Uterus (tissue), 4 donors: ENCODE measurements at places on chromosomes 6 and 20. TPM values are rescaled to one million over a fixed set of nuclear protein-coding genes. Genes with fewer than 3 reads are reported as not detected.

Gene FOXA2
- not detected for total RNA-seq

Gene MATN4
- not detected for total RNA-seq

Gene SLC22A7
- total RNA-seq, result not detected

Gene SPINT3
- total RNA-seq, result not detected

Gene NKAIN4
- not detected for total RNA-seq

Gene ARFGEF3
- 3.0 TPM for total RNA-seq

Gene GRM1
- total RNA-seq, result not detected

Gene CHD6
- total RNA-seq, result 32.5 TPM

Gene PSORS1C1
- total RNA-seq, result 4.5 TPM

Gene CST5
- not detected for total RNA-seq

Gene TMEM200A
- total RNA-seq, result 20.9 TPM

Gene COX4I2
- 8.4 TPM for total RNA-seq

Gene ADGRF5
- total RNA-seq, result 51.2 TPM

GRCh38 chr20:3973705-3974104, 41.7 kb downstream of the RNF24 start:
- no peak for DNase-seq

GRCh38 chr6:35213824-35214756, at the start of gene SCUBE3:
SCUBE3 (plus strand) TSS chr6:35213956; CDS start chr6:35214419, 463 bp downstream.
- no peak for DNase-seq

GRCh38 chr20:60137657-60138245, 179.5 kb downstream of the CDH26 start:
- DNase-seq, result no peak

- no peak for DNase-seq
These were observed 453.4 kb upstream of the AGPAT4 start for GRCh38 chr6:161727083-161727833.

DNA sequence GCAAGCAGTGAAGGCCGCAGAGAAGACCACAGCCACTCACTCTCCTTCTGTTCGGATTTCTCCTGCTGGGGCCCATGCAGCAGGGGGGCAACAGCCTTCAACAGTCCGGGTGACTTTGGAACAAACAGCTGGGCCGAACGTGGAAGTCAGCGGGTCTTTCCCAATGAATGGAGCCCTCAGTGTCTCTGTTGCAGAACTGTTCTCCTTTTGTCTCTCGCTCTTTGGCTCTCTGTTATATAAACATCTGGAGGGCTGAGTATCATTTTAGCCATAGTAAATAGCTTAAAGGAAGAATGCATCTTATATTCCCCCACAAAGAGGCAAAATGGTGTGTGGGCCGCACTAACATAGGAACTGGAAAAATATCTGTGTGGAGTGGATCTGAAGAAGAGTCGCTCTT, 136.7 kb upstream of the RALGAPA2 start:
- DNase-seq, result no peak

DNA sequence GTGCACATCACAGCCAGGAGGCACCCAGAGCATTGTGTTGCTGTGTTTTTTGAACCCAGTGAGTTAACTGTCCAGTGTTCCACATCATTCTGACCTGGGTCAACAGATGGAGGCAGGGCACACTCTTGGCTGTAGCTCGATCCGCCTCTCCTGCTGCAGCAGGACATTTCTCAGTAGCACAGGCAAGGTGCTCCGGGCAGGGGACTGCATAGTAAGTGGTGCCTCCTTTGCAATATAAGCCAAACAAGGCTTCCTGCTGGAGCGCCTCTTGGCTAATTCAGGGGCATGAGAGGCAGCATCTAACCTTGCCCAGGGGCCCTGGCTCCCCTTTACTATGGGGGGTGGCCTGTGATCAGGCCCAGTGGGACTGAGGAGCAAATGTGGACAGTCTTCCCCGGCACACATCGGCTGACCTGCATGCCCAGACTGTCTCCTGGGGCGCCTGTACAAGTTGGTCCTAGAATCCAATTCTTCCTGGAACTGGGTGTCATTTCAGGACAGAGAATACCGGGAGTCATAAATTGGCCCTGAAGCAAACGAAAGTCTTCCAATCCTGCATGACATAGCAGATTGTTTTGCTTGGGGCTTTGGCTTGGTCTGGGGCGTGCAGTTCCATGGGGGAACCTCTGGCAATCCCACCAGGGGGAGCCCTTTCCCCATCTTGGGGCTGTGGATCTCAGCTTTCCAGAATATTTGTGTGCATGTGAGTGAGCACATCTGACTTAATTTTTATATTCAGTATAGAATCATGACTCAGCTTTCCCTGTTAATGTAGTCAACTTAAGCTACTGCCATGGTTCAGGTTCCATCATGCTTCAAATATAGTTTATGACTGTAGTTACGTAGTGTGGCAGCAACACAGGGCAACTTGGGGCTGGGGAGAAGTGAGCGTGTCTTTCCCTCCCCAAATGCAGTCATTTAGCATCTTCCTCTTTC, 56.0 kb upstream of the DDR1 start:
- DNase-seq, result peak; percentile 91

DNA sequence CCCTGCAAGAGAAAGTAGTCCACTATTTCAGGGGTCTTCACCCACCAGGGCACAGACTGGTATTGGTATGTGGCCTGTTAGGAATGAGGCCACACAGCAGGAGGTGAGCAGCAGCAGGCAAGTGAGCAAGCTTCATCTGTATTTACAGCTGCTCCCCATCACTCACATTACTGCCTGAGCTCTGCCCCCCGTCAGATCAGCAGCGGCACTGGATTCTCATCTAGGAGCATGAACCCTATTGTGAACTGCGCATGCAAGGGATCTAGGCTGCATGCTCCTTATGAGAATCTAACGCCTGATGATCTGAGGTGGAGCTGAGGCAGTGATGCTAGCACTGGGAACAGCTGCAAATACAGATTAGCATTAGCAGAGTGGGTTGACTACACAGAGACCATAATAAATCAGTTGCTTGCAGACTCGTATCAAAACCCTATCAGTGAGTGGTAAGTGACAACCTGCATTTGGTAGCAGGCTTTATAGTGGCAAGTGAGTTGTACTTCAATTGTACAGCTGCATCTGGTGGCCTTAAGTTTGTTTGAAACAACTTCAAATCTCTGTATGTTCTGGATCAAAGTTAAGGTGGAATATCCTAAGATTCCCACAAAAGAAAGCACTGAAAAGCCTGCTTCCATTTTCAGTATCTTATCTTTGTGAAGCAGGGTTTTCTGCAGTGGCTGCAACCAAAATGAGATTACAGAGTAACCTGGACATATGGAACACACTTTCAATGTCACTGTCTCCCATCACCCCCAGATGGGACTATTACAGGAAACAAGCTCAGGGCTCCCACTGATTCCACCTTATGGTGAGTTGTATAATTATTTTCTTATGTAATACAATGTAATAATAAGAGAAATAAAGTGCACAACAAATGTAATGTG, 12.8 kb downstream of the C6orf141 start:
- DNase-seq, result no peak

DNA sequence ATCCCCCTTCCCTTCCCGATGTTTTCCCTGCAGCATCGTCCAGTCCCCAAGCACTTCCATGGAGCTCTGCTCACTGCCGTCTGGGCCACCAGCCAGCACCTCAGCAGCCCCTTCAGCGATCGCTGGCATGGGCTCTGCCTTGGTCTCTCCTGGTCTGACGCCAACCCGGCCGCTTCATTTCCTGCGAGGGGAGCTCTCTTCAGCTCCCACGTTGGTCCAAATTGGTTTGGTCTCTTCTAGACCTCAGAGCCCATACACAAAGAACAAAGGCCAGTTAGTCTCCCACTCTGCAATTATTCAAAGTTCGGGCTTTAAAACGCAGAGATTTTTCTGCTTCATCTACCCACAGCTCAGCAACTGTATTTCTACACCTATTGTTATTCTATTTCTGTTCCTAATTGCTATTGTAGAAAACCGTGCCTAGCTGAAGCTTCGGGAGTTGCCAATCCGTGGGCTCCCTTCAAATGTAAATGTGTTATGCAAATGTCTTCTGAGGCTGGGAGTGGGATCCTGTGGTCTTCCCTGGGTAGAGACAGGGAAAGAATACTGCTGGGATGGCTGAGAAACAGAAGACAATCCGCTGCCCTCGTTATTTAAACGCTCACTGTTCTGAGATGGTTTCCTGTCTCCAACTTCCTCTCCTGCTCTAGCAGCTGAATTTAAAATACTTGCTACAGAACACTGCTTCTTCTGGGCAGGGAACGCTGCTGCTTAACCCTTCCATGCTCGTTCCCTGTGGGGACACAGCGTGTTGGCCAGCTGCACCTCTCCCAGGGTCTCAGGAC, 154.2 kb upstream of the QKI start:
- no peak for DNase-seq

- DNase-seq, result no peak
These were observed 344.8 kb downstream of the THBS2 start for GRCh38 chr6:168908887-168909286.

- DNase-seq, result no peak
These were observed 65.1 kb upstream of the ADGRG6 start for GRCh38 chr6:142236691-142237090.

GRCh38 chr6:56091159-56091869, 156.1 kb downstream of the COL21A1 start:
- DNase-seq, result no peak

- no peak for DNase-seq
These were observed 2.1 kb downstream of the USP49 start for GRCh38 chr6:41892921-41893564.

- no peak for DNase-seq
These were observed 54.2 kb downstream of the CNR1 start for GRCh38 chr6:88111991-88112390.

- no peak for DNase-seq
These were observed 70.9 kb downstream of the MAN1A1 start for GRCh38 chr6:119278625-119279024.

DNA sequence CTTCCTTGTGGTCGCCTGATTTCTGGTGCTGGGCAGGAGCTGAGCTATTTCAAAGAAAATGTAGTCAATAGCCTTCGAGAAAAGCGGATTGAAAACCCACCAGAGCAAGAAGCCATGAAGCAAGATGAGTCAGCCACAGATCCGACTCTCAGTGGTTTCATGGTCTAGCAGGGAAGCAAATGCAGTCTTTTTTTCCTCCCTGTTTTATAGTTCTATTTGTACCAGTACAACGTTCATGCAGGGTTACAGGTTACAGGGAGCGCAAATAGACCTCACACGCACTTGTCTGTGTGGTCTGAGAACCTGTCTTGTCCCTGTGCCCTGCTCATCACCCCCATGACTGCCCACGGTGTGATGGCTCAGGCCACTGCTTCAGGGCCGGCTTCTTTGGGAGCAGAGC, 309.8 kb upstream of the SUPT3H start:
- DNase-seq, result no peak

GRCh38 chr6:153101461-153101860, 29.6 kb downstream of the RGS17 start:
- no peak for DNase-seq

- no peak for DNase-seq
These were observed 1.1 kb upstream of the SYTL3 start for GRCh38 chr6:158648682-158649131.

GRCh38 chr6:2809015-2809414, 32.6 kb downstream of the SERPINB1 start:
- DNase-seq, result no peak

DNA sequence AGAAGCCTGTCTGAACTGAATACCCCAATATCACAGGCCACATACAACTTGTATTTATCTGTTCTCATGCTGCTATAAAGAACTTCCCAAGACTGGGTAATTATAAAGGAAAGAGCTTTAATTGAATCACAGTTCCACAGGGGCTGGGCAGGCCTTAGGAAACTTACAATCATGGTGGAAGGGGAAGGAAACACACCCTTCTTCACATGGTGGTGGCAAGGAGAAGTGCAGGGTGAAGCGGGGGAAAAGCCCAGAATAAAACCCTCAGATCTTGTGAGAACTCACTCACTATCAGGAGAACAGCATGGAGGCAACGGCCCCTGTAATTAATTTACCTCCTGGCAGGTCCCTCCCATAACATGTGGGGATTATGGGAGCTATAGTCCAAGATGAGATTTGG, 50.3 kb upstream of the FNDC1 start:
- no peak for DNase-seq

- no peak for DNase-seq
These were observed 10.2 kb downstream of the BTN3A1 start for GRCh38 chr6:26412228-26412627.

GRCh38 chr20:50467718-50468356, 42.3 kb upstream of the PTPN1 start:
- DNase-seq, result peak; percentile 32

GRCh38 chr6:107987805-107988204, 29.8 kb upstream of the SEC63 start:
- no peak for DNase-seq

DNA sequence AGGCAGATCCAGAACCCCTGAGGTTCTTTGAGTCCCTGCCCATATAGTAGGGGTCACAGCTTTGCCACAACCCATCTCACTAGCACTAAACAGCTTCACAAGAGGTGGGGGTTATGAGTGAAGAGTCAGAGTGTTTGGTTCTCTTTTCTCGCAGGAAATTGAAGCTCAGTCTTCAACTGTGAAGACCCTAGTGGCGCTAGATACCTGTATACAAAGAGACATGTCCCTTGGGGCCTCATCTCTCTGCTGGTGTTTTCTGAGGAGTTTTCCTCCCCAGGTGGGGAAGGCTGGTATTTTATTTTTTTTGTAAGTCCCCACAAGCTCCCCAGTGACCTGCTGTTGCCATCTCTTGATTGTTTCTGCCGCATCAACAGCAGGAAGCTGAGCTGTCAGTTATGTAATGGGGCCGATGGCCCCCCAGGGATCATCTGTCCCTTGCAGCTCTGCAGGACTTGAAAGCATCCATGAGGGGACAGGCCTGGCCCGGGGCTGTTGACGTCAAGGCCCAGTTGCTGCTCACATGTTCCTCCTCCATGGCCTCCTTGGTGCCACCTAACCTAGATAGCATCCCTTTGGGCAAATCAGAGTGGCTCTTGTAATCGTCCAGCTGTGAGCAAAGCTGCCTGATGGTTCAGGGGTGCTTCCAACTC, 23.1 kb downstream of the STK35 start:
- no peak for DNase-seq

- DNase-seq, result no peak
These were observed 1.7 kb upstream of the TCP11 start for GRCh38 chr6:35142588-35143569.

GRCh38 chr6:12751694-12752325, 35.2 kb downstream of the PHACTR1 start:
- no peak for DNase-seq

GRCh38 chr6:79137671-79138070, 59.6 kb upstream of the PHIP start:
- DNase-seq, result no peak

- DNase-seq, result no peak
These were observed 273.0 kb upstream of the PREP start for GRCh38 chr6:105675715-105676397.

- DNase-seq, result no peak
These were observed 18.5 kb upstream of the PACSIN1 start for GRCh38 chr6:34447386-34447785.

DNA sequence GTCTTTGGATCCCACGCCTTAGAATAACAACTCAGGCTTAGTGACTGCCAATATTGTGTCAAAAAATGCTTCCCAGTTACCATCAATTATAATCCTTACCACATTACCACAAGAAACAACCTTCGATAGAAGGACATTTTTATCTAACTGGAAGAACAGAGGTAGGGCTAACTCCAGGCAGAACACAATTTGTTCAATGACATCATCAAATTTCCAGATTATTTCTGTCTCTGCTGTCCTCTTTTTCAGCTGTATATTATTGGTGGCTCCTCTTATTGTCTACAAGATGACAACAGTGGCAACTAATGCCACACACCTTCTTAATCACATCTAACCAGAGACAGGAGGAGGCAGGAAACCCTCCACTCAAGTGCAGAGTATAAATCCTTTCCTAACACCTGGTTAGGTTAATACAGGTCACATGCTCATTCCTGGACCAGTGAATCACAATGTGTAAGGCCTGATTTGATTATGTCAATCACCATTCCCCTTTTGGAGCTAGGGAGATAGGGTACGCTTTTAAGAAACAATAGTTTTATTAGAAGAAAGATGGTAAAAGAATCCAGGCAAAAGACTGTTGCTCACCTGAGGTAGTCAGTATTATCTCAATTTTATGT, 18.0 kb downstream of the KHDC1L start:
- DNase-seq, result no peak
